B cell (primary cell): ENCODE measurements at places on chromosomes 4 and X. TPM values are rescaled to one million over a fixed set of nuclear protein-coding genes. Genes with fewer than 3 reads are reported as not detected.
A peak's percentile ranks its signal among the peaks of the same experiment; 100 is the strongest.

DNA sequence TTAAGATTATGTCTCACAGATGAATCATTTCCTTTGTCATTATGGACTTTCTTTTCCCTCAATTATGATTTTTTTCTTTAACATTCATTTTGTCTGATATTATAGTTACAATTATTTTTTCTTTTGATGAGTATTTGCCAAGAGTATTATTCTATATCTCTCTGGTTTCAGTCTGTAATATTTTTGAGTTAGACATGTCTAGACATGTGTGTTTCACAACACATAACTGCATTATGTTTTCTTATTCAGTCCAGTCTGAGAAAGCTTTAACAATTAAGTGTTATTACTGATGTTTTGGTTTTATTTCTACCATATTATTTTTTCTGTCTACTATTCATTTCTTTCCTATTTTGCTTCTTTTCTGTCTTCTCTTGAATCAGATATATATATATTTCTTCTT, 108.3 kb upstream of the MID1IP1 start:
- DNase-seq = no peak

DNA sequence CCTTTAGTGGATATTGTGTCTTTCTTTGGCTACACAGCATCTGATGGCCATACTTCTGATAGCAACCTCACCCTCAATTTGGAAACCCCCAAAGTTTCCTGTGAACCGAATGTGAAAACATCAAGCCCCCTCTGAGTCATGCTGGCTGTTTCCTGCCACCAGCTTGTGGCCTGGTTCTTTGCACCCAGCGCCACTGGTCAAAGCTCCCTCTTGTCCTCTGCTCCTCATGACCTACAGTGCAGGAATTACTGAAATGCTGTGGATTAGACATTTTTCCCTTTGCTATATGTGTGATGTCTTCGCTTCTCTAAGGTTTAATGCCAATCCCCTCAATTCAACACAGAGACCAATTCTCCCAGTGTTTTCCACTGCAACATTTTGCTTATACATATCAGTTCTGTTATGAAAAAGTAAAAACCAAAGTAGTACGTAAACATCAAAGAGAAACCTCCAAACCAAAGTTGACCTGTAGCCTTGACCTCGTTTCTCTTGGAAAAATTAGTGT, 224.0 kb upstream of the TENM3 start:
- no peak for DNase-seq

The APELA gene
- total RNA-seq = not detected in 2 replicates

The CFP gene
- 0.59 and 2.0 TPM in 2 replicates for total RNA-seq

The ATOH1 gene
- not detected in 2 replicates for total RNA-seq

DNA sequence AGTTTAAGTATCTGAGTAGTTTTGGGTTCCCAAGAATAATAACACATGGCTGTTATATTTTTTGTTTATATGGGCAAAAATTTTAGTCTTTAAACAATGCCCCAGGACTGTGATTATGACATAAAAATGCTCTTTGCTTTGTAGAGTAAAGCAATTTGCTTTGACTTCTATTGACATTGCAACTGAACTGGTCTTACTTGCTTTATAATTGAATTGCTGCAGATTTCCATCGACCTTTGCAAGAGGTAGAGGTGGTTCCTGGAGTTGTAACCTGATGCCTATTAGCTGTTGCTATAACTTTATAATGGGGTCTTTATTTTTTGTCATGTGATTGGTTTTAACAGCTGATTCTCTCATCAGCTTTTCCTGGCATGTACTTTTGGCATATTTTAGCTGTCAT, 302.9 kb downstream of the ARHGAP10 start:
- DNase-seq = no peak

- DNase-seq = peak; percentile 2
These were observed 165.1 kb upstream of the POF1B start for GRCh38 chrX:85544609-85545008.

GRCh38 chr4:78645853-78646757, 94.5 kb downstream of the ANXA3 start:
- no peak for DNase-seq

- DNase-seq = no peak
These were observed 7.6 kb upstream of the NKX1-1 start for GRCh38 chr4:1413687-1414479.

DNA sequence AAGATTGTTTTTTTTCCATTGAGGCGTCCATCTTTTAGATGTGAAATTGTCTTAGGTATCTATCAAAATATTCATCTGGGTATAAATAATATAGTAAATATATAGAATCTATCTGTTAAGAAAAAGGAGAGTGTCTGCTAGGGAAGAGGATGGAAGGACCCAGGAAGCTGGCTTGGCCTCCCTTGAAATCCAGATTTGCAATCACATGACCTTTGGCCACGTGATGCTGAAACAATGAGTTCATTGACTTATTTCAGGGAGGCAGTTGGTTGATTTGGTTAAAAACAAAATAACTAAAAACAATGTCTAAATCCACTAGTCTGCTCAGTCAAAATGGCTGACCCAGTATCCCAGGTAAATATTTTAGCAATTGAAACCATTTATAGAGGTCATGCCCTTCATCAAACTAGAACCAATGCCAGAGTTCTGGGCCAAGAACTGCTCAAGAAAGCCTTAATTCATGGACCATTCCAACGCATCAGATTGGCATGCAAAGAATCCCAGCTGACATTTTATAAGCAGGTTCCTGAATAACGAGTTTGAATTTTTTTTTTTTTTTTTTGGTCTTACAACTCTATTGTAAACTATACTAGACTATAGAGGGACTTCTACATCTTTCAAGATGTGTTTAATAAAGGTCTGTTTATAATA, 172.7 kb downstream of the MID1 start:
- no peak for DNase-seq

DNA sequence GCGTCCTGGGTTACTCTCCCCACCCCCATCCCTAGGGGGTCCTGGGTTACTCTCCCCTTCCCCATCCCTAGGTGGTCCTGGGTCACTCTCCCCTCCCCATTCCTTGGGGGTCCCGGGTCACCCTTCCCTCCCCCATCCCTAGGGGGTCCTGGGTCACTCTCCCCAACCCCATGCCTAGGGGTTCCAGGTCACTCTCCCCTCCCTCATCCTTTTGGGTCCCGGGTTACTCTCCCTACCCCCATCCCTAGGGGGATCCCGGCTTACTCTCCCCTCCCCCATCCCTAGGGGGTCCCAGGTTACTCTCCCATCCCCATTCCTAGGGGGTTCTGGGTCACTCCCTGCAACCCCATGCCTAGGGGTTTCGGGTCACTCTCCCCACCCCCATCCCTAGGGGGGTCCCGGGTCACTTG, 1.5 kb downstream of the ASMTL start:
- DNase-seq = peak; percentile 45

DNA sequence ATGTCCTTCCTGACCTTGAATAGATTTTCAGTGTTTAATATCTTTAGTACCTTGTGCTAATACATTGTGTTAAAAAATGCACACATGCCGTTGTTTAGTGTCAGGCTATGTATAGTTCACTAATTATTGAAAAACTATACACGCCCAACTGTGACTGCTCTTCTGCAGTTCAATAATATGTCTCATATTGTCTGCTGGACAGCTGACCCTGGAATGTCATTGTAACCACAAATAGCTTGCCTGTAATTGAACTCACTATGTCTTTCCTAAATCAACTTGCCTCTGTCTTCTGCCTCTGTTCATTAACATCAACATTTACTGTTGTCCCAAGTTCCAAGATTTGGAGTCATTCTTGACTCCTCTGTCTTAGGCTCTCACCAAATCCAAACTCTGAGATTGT, 114.5 kb downstream of the TMA16 start:
- no peak for DNase-seq
